Kasumi-1 (cell line): ENCODE measurements at places on chromosomes 5 and 9.

DNA sequence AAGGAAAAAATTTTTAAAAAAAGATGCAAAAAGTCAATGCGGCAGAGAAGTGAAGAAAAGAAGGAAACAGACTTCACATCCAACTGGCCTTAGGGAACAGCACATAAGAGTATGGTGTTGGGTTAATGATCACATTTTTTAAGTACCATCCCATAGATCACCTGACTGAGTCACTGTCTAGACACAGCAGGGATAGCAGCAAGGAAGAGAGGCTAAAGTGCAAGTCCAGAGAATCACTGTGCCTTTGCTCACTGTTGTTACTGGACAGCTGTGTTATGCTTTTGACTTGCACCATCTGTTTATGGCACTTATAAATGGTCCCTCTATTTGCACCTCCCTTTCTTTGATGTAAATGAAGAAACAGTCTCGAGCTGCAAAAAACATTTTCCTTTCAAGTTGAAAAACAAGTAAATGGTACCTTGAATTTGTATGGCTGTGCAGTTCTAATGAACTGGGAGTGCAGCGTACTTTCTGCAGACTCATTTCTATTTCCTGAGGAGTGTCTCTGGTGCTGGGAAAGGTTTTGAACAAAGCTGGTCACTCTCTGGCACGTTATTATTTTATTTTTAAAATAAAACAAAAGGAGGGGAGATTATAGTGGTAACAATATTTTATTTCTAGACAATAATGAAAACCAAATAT is 84.2 kb downstream of the TRPM6 start:
- no peak for DNase-seq

DNA sequence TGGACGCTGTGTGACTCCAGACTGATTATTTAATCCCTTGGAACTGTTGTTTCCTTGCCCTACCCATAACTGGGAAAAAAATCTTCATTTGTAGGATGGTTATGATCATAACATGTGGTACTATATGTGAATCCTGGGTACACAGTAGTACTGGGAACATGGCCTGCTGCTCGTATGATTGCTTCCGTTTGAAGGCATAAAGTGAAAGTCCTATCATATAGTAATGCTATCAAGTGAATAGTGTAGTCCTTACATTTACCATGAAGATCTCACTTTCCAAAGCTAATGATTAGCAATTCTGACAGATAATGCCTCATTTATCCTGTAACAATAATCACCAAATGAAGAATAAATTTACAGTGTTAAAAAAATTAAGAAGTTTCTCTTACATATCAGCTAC is 53.2 kb downstream of the MEF2C start:
- DNase-seq: peak; percentile 33

DNA sequence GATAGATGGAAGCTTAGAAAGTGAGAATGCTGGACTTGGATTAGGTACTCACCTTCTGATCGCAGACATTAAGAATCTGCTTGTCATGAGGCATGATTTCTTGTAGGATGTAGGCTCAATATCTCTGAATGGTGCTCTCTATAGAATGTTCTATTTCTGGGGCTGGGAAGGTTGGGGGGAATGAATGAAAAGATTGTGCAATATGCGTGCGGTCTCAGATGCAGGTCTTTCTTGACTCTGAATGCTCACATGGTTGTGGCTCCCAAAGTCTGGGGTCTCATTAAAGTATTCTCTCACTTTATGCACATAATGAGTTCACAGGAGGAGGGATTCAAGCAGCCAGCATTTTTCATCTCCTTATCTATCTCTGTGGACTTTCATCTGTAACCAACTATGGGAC is 482.0 kb upstream of the CD180 start:
- DNase-seq: no peak

GRCh38 chr9:127897193-127897692 is 2.2 kb downstream of the ST6GALNAC6 start:
- peak; percentile 74 for DNase-seq

GRCh38 chr9:86909388-86909787 is 37.9 kb downstream of the GAS1 start:
- no peak for DNase-seq

- DNase-seq: peak; percentile 96
Measured at GRCh38 chr5:10635257-10635866, 71.5 kb downstream of the ANKRD33B start.

DNA sequence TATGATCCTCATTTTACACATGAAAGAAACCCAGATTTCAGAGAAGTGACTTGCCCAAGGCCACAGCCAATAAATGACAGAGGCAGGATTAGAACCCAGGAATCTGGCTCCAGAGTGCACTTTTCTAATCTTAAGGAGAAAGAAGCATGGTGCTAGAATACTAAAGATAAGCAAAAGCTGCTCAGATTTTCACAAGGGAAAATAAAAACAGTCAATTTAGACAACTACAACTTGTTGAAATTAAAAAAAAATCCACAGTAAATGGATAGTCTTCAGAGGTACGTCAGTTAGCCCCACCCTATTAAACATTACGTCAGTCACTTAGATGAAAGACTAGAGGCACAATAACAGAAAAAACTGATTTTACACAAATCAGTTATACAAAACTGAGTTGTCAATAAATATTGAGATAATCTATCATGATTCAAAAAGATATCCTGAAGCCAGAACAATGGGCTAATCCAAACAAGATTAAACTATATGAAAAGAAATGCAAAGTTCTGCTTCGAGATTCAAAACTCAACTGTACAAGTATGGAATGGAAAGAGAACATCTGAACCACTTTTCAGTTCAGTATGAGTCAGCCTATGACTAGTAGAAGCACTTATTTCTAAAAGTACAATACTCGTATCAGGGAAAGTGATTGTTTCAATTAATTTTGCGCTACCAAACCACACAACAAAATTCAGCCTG is 9.3 kb downstream of the TMEM245 start:
- DNase-seq: no peak

GRCh38 chr5:10607023-10607665 is 43.3 kb downstream of the ANKRD33B start:
- peak; percentile 83 for DNase-seq

DNA sequence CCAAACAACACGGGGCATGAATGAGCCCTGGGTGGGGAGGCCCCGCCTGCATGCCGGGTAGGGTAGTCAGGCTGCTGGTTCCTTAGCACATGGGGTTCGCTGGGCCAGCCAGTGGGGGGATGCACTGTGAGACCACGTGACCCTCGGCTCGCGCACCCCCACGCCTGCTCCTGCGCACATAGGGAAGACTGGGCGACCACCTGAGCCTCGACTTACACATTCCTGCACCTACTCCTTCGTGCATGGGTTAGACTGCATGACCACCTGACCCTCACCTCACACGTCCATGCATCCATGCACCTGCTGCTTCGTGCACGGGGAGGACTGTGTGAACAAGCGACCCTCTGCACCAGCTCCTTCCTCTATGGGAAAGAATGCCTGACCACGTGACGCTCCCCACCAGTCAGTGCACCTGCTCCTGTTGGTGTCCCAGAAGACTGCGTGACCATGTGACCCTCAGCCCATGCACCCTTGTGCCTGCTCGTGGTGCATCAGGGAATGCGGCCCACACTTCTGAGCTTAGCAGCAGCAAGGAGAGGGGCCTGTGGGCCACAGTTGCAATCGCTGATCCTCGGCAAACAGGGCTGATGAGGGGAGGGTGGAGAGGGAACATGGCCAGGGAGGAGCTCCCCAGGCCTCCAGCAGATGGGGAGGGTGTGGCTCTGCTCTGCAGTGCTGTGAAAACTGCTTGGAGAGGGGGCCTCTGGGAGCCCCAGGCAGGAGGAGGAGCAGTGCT is 18.1 kb downstream of the LPCAT1 start:
- no peak for DNase-seq

DNA sequence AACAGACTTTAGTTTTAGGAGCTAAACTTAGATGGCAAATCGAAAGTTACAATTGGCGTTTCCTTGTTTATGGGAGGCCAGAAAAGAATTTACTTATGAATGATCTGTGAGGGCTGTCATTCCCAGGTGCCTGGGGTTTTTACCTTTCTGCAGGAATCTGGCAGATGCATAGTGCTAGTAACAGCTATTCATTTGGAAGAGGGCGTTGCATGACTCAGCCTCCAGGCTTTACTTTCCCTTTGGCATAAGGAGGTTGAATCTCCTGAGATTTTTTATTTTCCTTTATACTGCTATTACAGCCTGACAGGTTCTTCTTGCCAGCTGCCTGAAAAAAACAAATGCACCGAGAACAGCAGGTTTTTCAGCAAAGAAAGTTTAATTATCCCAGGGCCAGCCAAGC is 30.0 kb downstream of the CARD6 start:
- no peak for DNase-seq

GRCh38 chr5:95152535-95152934 is 132.4 kb downstream of the MCTP1 start:
- peak; percentile 27 for DNase-seq

GRCh38 chr9:129252937-129253802 is 75.1 kb upstream of the IER5L start:
- no peak for DNase-seq

DNA sequence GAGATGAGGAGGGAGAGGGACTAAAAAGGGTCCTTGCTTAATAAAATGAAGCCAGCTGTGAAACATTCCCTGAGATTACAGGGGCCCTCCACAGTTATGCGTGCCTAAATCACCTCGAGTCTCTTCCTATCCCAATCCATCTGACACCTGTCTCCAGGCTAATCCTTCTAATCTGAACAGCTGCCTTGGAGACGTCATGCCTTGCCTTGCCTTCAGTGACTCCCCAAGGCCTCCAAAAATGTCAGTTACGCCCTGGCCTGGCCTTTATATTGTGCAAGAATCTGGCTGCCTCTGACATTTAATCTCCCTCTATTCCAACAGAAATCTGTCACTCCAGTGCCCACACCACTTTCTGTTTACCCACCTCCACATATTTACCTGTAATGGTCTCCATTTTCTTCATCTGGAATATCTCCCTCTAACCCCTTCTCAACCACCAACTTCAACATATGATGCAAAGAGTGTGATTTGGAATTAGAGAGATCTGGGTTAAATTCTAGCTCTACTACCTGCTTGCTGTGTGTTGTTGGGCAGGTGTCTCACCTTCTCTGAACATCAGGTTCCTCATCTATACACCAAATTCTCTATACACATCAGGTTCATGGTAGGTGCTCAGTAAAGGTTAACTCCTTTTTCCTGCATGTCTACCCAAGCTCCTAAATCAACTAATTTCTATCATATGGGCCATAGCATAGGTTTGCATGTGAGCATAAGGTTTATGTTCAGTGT is 57.9 kb downstream of the PTCD2 start:
- DNase-seq: no peak

DNA sequence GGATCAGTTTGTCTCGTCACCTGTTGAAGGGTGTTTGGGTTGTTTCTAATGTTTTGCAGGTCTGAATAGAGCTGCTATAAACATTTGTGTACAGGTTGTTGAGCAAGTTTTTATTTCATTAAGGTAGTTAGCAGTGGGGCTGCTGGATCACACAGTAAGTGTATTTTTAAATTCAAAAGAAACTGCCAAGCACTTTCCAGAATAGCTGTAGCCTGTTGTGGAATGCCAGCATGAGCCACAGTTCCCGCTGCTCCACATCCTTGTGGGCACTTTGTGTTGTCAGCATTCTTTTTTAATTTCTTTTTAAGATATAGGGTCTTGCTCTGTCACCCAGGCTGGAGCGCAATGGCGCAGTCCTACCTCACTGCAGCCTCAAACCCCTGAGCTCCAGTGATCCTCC is 14.5 kb downstream of the FBXW5 start:
- no peak for DNase-seq

GRCh38 chr9:86783884-86784283 is 163.4 kb downstream of the GAS1 start:
- DNase-seq: no peak

DNA sequence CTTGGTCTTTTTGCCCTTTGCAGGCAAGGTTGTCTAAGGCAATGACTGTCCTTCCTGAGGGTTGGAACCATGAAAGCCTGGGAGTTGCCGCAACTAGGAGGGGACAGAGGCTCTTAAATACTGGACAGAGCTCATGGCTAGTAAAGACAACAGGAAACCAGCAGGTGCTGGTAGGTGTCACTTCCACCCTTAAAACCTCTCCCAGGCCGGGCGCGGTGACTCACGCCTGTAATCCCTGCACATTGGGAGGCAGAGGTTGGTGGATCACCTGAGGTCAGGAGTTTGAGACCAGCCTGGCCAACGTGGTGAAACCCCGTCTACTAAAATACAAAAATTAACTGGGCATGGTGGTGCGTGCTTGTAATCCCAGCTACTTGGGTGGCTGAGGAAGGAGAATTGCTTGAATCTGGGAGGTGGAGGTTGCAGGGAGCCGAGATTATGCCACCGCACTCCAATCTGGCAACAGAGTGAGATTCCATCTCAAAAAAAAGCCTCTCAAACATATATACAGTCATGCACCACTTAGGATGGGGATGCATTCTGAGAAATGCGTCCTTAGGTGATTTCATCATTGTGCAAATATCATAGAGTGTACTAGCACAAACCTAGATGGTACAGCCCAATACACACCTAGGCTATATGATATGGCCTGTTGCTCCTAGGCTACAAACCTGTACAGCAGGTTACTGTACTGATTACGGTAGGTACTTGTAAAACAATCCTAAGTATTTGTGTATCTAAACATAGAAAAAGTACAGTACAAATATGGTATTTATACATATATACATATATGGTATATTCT is 102.7 kb downstream of the HSPA4 start:
- no peak for DNase-seq

GRCh38 chr5:110790673-110791072 is 51.9 kb downstream of the SLC25A46 start:
- peak; percentile 7 for DNase-seq
